SIG-M5 (cell line): ENCODE measurements at places on chromosomes 4 and X.

DNA sequence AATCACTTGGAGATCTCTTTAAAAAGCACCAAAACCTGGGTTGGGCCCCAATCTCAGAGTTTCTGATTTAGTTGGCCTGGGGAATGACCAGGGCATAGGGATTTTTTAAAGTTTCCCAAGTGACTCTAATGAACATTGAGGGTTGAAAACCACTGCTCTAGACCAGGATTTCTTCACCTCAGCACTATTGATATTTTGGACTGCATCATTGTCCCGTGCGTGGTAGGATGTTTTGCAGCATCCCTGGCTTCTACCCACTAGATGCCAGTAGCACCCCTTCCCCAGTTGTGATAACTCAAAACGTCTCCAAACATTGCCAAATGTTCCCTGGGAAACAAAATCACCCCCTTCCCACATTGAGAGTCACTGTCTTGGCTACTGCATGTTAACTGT lies 61.8 kb downstream of the ATXN3L start:
- DNase-seq: no peak

- no peak for DNase-seq
Measured at GRCh38 chr4:189858435-189858834, 82.2 kb upstream of the FRG1 start.

GRCh38 chrX:135345107-135345589 lies 35.9 kb downstream of the ETDC start:
- DNase-seq: no peak

DNA sequence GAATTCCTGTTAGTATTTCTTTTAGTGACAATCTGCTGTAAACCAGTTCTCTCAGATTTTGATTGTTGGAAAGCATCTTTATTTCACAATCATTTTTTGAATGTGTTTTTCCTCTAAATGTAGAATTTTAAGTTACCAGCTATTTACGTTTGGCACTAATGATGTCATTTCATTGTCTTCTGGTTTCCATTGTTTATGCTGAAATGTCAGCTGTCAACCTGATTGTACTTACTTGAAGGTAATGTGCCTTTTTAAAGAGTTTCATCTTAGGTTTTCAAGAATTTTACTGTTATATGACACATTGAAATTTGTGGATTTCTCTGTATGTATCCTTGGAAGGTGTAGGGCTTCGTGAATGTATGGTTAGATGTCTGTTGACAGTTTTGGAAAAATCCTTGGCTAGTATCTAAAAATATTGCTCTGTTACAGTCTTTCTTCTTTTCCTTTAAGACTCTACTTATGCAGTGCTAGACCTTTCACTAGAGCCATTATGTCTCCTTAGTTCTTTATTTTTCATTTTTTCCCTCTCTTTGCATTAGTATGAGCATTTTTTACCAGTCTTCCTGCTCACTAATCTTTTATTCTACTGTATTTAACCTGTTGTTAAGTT lies 30.4 kb downstream of the SMAD1 start:
- DNase-seq: no peak

DNA sequence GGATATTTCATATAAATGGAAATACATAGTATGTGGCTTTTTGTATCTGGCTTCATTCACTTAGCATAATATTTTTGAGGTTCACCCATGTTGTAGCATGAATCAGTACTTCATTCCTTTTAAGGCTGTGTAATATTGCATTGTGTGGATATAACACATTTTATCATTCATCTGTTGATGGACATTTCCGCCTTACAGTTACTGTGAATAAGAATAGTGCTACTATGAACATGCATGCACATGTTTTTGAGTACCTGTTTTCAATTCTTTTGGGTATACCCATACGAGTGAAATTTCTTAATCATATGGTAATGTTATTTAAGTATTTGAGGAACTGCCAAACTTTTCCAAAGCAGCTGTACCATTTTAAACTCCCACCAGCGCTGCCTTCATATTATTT lies 539.6 kb upstream of the DIPK2B start:
- DNase-seq: no peak

DNA sequence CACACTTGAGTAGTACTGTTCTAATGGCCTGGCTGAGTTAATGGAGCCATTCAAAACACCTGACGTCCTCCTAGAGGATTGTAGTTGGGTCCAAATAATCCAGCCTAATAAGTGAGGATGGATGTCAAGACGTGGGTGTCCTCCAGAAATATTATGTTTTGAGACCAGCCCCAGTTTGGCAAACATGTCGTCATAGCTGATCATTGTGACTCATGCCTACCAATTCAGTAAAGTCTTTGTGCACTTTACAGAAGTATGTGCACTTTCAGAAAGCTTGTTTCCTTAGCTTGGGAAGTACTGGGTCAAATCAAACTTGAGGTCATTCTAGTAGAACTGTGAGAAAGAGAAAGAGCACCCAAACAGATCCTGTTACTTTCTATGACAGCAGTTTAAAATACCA lies 37.6 kb upstream of the GLRA2 start:
- DNase-seq: no peak

DNA sequence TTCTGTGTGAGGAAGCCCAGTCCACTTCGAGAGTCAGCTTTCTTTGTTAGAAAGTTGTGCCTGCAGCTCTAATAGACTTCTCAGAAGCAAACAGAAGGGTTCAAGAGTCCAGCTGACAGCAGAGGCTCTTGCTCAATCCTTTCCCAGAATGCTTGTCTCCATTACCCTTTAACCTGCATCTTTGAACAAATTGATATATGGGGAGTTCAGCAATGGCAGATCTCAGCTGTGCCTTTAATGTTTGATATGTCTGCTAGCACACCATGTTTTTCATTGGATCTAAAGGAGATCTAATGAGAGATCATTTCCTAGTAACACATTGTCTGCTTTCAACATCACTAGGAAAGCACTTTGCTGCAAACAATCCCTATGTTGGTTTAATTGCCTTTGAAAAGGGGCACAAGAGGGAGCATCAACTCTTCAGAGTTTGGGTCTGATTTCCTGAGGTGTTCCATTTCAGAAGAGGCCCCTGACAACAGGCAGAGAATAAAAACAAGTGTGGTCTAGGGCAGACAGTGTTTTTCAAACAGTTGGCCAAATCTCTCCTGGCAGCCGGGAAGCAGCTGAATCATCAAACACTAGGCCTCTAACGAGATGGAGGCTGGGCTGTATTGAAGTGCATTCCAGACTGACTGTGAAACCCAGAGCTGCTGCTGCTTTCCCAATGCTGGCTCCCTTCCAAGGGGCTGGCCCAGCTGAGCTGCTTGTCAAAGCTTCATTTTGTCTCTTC lies 55.5 kb downstream of the LUZP4 start:
- DNase-seq: no peak

DNA sequence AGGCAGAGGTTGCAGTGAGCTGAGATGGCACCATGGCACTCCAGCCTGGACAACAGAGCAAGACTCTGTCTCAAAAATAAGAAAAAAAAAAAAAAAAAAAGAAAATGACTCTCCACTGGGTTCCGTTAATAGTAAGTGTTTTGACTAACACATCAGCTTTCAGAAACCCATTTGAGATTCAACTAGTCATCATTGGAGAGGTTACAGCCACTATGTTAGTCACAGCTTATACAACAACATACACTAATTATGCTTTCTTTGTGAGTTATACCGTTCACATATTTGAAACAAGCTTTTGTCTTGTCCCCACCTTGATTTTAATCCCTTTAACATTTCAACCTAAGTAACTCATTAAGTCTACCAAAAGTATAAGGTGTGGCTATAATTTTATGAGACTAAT lies 48.2 kb downstream of the HADH start:
- no peak for DNase-seq

DNA sequence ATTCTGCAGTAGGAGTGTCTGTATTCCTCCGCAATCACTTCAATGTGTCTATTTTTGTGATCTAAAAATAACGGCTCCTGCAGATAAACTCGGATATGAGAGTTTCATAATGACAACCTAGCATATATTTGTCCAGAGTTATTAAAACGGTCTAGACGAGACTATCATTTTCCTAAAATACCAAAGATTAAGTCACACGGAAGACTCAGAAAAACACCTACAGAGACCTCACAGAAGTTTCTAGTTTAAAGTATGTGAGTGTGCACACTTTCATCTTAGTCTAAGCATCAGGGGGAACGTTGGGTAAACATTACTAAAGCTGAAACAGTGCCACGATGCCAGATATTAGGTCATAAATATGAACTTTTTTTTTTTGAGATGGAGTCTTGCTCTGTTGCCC lies 156.9 kb downstream of the AFAP1 start:
- no peak for DNase-seq

GRCh38 chr4:150960818-150961217 lies 54.3 kb downstream of the LRBA start:
- no peak for DNase-seq

DNA sequence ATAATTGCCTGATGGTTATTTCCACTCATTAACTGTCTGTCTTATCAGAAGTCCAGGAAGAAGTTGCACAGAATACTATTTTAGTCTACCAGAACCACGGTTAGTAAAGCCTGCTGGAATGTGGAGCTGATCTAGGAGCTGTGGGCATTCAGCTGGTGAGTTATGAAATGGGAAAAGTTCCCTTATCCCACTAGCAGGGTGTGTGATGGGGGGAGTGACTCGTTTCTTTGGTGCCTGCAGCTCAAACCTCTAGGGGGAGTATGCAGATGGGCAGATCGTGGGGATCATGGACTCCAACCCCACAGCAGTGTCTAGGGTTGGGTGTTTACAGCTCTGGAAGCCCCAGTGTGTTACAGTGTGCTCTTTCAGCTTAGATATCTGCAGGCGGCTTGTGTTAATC lies 305.7 kb upstream of the BOD1L1 start:
- DNase-seq: no peak

- DNase-seq: no peak
Measured at GRCh38 chr4:5927116-5927515, 34.2 kb upstream of the CRMP1 start.

- DNase-seq: no peak
Measured at GRCh38 chr4:20480165-20480947, 219.9 kb upstream of the PACRGL start.

- DNase-seq: no peak
Measured at GRCh38 chrX:148310426-148311165, 189.8 kb upstream of the AFF2 start.

DNA sequence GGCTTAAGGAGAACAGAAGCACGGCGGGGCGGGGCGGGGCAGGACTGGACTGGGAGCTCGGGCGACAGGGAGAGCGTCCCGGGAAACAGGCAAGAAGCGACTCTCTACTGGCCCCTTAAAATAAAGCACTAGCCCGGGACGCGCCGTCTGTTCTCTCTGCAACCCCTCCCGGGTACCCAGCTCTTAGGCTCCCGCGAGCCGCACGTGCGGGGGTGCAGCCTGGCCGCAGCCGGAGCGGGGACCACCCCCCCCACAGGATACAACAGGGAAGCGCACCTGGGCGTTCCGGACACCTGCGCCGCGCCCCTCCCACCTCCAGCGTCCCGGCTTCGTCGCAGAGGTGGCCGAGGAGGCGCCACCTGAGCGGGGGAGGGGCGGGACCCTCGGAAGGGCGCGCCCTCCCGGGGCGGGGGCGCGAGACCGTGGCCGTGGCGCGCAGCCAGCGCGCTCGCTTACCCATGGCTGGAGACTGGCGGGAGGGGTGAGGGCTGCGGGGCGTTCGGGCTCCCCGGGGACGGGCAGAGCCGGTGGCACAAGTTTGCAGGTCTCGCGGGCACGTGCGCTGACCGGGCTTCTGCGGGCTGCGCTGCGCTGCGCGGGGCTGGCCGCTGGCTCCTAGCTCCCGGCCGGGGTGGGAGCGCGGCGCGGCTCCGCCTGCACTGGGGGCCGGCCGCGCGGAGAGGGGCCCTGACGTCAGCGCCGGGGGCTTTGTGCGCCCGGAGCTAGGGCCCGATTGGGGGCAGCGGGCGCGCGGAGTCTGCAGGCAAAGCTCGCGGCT lies 91.5 kb downstream of the GEMIN8 start:
- DNase-seq: no peak

DNA sequence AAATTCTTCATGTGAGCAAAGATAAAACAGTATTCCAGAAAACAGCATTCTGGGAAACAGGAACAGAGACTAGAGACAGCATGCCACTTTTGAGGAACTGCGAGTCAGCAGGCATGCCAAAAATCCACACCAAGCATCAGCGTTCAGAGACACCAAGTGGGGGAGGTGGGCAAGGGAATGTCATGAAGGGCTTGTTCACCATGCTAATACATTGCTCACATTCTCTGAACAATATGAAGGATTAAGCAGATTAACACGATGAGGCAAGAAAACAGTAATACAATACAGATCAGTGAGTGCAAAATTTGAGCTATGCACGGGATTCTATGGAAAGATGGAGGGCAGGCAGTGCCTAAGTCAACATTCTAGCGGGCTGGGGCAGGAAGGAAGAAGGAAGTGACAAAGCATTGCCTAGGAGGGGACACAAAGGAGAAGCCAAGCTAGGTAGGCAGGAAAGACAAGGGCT lies 278.3 kb downstream of the FBXW7 start:
- no peak for DNase-seq

- no peak for DNase-seq
Measured at GRCh38 chrX:123222920-123223319, 38.8 kb downstream of the GRIA3 start.

GRCh38 chrX:150007356-150007755 lies 69.1 kb upstream of the EOLA2 start:
- DNase-seq: no peak

DNA sequence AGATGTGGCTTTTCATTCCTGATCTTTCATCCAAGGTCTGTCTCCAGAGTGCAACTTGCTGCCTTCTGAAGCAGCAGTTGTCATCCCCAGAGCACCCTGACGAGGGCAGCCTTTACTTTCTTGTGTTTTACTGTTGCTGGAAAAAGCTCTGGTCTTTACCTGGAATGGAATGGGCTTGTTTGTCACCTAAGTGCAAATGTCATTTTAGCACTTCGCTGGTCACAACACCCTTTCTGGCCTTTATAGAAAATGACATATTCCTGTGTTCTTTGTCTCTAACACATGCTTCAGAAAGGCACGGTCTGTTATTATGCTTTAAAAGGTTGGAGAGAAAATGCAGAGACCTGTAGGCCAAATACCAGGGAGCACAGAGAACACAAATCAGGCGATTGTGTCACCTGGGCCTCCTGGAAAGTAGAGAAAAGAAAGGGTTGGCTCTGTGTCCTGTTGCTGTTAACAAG lies 332.7 kb upstream of the IGFBP7 start:
- no peak for DNase-seq

DNA sequence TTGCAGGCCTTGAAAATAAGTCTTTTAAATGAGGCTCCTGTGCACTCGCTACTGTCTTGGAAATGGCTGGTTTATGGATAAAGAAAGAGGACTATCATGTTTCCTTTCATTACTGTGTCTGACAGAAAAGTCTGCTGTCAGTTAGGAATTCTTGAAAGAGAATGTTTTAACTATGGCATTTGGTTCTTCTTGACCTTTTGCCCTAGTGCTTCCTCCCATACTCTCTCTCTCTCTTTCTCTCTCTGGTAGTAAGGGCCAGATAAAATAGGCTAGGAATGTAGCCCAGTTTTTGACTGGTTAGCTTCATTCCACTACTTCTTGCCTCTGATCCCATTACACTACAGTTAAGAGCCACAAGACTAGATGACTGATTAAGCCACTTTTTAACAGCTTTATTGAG lies 29.8 kb downstream of the YY2 start:
- no peak for DNase-seq

DNA sequence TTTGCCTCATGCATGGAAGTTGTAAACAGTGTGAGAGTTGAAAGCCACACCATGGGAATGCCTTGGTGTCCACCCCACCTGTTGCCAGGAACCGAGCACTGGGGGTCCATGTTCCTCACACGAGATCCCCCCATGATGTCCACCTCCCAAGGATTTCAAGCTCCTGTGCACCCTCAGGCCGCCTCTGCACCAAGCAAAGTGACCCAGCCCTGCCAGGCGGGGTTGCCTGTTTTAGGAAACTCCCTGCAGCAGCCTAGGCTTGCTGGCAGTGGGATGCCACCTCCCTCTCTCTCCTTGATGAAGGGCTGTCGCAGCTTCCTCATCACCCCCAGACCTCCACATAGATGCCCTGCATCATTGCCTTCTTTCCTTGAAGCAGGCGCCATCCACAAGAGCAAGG lies 82.8 kb downstream of the GPR143 start:
- no peak for DNase-seq
